CD8-positive, alpha-beta memory T cell (primary cell): ENCODE measurements at places on chromosomes 16 and 17. TPM values are rescaled to one million over a fixed set of nuclear protein-coding genes. Genes with fewer than 3 reads are reported as not detected.
A peak's percentile ranks its signal among the peaks of the same experiment; 100 is the strongest.

DNA sequence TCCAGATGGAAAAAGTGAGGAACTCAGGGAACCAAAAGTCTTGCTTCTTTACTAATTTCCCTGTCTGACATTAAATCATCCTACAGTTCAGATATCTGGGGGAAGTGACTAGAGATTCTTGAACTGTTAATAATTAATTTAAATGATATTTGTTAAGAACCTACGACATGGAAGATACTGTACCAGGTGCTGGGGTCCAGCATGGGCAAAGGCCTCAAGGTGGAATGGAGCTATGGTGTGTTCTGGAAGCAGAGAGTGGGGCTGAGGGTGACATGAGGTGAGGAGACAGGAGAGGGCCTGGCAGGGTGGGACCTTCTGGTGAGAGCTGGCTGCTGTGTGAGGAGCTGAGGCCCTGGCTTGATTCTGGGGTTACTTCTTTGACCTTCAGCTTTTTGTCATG, 6.0 kb upstream of the CCL2 start:
- H3K27me3 ChIP-seq, result no peaks in the 10 kb centered on the region
- no peaks in the 10 kb centered on the region for H3K4me1 ChIP-seq
- no peaks in the 10 kb centered on the region for H3K36me3 ChIP-seq
- DNase-seq, result no peak
- H3K4me3 ChIP-seq, result no peak overlapping the region

SULT1A3 gene
- total RNA-seq, result 17.6 TPM

- H3K27ac ChIP-seq, result no peak overlapping the region
- peaks cover 15% of the 10 kb centered on the region for H3K36me3 ChIP-seq
- H3K4me1 ChIP-seq, result peaks cover 32% of the 10 kb centered on the region
- no peaks in the 10 kb centered on the region for H3K27me3 ChIP-seq
- H3K4me3 ChIP-seq, result peak overlapping the region; percentile 93
These were observed 2.7 kb downstream of the MSL1 start for GRCh38 chr17:40124279-40125141.

TSPAN10 gene
- 0.31 TPM for total RNA-seq

PIRT gene
- not detected for total RNA-seq

DNA sequence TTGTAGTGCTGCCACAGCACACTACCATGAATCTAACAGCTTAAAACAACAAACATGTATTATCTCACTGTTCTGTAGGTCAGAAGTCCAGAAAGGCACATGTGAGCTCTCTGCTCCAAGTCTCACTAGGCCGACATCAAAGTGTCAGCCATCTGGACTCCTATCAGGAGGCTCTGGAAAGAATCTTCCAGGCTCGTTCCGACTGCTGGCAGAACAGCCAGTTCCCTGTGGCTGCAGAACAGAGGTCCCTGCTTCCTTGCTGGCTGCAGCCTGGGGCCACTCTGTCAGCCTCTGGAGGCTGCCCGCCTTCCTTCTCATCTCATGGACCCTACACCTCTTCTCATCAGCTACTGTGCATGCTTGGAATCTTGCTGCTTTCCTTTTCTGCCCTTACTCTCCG, 168.9 kb downstream of the CBLN1 start:
- DNase-seq, result no peak
- H3K4me1 ChIP-seq, result no peaks in the 10 kb centered on the region
- no peaks in the 10 kb centered on the region for H3K27me3 ChIP-seq

DNA sequence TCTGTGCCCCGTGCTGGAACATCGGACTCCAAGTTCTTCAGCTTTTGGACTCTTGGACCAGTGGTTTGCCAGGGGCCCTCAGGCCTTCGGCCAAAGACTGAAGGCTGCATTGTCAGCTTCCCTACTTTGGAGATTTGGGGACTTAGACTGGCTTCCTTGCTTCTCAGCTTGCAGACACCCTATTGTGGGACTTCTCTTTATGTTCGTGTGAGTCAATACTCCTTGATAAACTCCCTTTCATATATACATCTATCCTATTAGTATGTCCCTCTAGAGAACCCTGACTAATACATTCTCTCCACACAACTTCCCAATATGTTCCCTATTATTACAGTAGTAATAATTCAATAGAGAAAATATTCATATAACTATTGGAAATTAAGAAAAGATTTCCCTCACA, 9.2 kb upstream of the ASGR2 start:
- no peak overlapping the region for H3K4me3 ChIP-seq
- H3K36me3 ChIP-seq, result no peaks in the 10 kb centered on the region
- H3K27ac ChIP-seq, result no peak overlapping the region

CRYBA1 gene
- total RNA-seq, result not detected

MARVELD3 gene
- total RNA-seq, result not detected

KRTAP4-4 gene
- not detected for total RNA-seq

STAC2 gene
- not detected for total RNA-seq

KRT40 gene
- not detected for total RNA-seq

DNA sequence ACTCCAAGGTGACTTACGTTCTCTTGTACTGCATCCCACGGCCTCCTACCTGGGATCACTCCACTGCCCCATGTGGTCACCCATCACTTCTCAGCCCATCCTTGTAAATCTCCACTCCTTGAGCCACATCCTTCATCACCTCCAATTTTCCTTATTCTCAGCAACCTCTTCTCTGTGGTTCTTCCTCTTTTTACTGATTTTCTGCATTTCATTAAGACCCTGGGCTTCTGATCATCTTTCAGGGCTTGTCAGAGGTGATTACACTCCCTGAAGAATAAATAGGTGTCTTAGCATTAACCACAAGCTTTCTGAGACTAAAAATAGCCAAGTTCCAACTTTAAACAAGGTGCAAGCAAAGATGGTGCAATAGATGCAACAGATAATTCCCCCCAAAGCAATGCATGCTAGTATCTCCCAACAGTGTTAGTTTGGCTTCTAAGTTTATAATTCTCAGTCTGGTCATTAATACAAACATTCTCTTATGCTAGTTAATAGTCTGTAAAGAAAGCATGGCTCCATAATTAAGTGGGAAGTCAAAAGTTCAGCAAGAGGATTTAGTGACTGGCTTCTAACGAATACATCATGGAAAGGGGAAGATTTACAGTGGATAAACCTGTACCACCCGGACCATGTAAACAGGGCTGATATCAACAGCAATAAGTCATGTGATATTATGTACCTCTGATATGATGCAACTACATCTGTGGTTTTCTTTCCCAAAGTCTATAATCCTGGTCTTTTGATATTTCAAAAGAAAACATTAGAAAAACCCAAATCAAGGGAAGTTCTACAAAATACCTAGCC, 47.4 kb upstream of the FOXJ1 start:
- H3K4me1 ChIP-seq, result peaks cover 75% of the 10 kb centered on the region
- H3K36me3 ChIP-seq, result no peaks in the 10 kb centered on the region
- H3K27ac ChIP-seq, result no peak overlapping the region
- H3K4me3 ChIP-seq, result peak overlapping the region; percentile 49
- no peaks in the 10 kb centered on the region for H3K27me3 ChIP-seq

PITPNM3 gene
- 0.40 TPM for total RNA-seq

- no peaks in the 10 kb centered on the region for H3K27me3 ChIP-seq
- H3K4me1 ChIP-seq, result no peaks in the 10 kb centered on the region
- no peak overlapping the region for H3K27ac ChIP-seq
- no peak for DNase-seq
- H3K36me3 ChIP-seq, result no peaks in the 10 kb centered on the region
These were observed 25.2 kb downstream of the CNGB1 start for GRCh38 chr16:57945740-57946138.

SOCS1 gene
- 144 TPM for total RNA-seq

DNA sequence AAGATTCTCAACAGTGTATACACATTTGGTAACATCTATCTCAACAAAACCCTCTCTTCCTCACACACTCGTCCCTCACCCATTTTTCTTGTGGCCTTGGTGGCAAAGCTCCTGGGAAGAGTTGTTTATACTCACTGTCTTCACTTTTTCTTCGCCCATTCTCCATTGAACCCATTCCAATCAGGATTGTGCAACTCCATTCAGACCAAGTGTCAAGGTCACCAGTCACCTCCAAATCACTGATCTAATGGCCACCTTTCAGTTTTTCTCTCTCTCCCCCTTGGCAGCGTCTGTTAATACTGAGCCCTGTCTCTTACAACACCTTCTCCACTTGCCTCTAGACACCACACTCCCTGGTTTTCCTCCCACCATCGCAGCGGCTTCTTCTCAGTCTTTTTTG, 8.6 kb upstream of the SLC13A5 start:
- no peak overlapping the region for H3K4me3 ChIP-seq
- no peak overlapping the region for H3K27ac ChIP-seq
- no peaks in the 10 kb centered on the region for H3K4me1 ChIP-seq
- no peak for DNase-seq

PROCA1 gene
- total RNA-seq, result 4.7 TPM

GRCh38 chr17:19298569-19299213, 61.5 kb downstream of the EPN2 start:
- H3K4me1 ChIP-seq, result no peaks in the 10 kb centered on the region
- H3K27ac ChIP-seq, result no peak overlapping the region
- no peak for DNase-seq
- H3K4me3 ChIP-seq, result no peak overlapping the region
- H3K27me3 ChIP-seq, result no peaks in the 10 kb centered on the region
- H3K36me3 ChIP-seq, result no peaks in the 10 kb centered on the region

- H3K4me3 ChIP-seq, result no peak overlapping the region
- DNase-seq, result no peak
- no peaks in the 10 kb centered on the region for H3K36me3 ChIP-seq
- H3K4me1 ChIP-seq, result peaks cover 40% of the 10 kb centered on the region
- H3K27me3 ChIP-seq, result no peaks in the 10 kb centered on the region
- no peak overlapping the region for H3K27ac ChIP-seq
These were observed 207.0 kb downstream of the FTO start for GRCh38 chr16:53910990-53911389.

GSE1 gene
- 27.8 TPM for total RNA-seq

DNA sequence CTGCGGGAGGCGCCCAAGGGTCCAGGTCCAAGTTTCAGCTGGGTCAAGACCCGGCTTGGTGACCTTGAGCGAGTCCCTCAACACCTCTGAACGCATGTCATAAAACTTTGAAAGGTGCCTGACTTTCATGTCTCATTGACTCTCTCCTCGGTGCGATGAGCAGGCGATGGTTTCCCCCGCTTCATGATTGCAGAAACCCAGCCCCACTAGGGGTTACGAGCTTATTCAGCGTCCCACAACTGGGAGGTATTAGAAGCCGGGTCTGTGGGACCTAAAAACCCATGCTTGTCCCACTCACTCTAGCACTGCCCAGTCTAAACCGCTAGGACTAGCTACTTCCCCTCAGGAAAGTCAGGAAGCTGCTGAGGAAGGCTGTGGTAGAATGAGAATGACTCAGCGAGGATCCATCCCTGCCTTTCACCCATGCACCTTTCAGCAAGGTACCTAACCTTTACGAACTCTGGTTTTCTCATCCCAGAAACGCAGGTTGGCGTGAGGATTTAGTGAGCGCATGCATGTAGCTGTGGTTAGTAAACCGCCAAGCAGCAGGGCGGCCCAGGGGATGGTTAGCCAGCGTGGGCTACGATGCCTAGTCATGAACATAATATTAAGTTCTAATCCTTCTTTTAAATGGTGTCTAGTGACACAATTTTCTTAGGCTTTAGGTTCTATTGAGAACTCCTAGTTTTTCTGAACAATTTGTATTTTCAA, 26.2 kb upstream of the RFFL start:
- H3K27ac ChIP-seq, result peak overlapping the region; percentile 84
- H3K4me1 ChIP-seq, result peaks cover 29% of the 10 kb centered on the region
- no peaks in the 10 kb centered on the region for H3K27me3 ChIP-seq
- DNase-seq, result no peak

- H3K4me3 ChIP-seq, result no peak overlapping the region
- H3K36me3 ChIP-seq, result no peaks in the 10 kb centered on the region
- no peak overlapping the region for H3K27ac ChIP-seq
- no peaks in the 10 kb centered on the region for H3K27me3 ChIP-seq
- no peak for DNase-seq
These were observed 4.1 kb upstream of the UBALD1 start for GRCh38 chr16:4618645-4619418.

GRCh38 chr16:5762362-5762761, 664.8 kb upstream of the EEF2KMT start:
- DNase-seq, result no peak
- H3K36me3 ChIP-seq, result no peaks in the 10 kb centered on the region
- H3K4me1 ChIP-seq, result no peaks in the 10 kb centered on the region
- no peak overlapping the region for H3K4me3 ChIP-seq
- no peaks in the 10 kb centered on the region for H3K27me3 ChIP-seq

ATP2C2 gene
- not detected for total RNA-seq

DNA sequence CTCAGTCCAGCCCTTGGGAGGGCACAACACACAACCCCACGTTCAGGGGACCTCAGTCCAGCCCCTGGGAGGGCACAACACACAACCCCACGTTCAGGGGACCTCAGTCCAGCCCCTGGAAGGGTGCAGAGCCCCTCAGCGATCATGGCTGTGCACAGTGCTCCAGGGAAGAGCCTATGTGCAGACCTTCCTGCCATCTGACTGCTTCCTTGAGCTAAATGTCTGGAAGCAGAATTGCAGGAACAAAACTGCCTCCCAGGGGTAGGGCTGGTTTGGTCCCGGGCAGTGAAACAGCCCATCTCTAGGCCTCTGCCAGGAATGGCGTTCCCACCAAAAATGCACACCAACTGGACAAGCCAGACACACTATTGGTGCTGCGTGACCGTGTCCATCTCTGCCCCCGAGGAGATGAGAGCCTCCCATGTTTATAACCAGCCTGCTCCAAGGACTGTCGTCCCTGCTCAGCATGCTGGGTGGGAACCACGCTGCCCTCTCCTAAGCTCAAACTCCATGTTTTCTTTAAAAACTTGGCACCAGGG, 44.0 kb downstream of the ZNF276 start:
- no peaks in the 10 kb centered on the region for H3K36me3 ChIP-seq
- H3K27me3 ChIP-seq, result no peaks in the 10 kb centered on the region

SCNN1G gene
- not detected for total RNA-seq

HES7 gene
- 1.8 TPM for total RNA-seq

- no peaks in the 10 kb centered on the region for H3K36me3 ChIP-seq
- no peak overlapping the region for H3K27ac ChIP-seq
These were observed 673.7 kb downstream of the CDH8 start for GRCh38 chr16:61362585-61362984.

- peaks cover 7% of the 10 kb centered on the region for H3K4me1 ChIP-seq
- H3K27ac ChIP-seq, result peak overlapping the region; percentile 14
- no peaks in the 10 kb centered on the region for H3K36me3 ChIP-seq
These were observed 25.5 kb upstream of the ALKBH5 start for GRCh38 chr17:18158022-18158600.

DNA sequence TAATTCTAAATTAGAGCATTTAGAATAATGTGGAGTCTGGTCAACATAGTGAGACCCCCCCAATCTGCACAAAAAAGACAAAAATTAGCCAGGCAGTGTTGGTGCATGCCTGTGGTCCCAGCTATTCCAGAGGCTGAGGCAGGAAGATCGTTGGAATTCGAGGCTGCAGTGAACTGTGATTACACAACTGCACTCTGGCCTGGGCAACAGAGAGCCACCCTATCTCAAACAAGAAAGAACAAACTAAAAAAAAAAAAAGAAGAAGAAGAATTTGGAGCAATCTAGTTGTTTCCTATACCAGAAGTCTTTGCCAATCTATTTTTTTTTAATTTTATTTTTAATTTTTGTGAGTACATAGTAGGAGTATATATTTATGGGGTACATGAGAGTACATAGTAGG, 6.0 kb downstream of the CETP start:
- no peak overlapping the region for H3K27ac ChIP-seq
- DNase-seq, result no peak
- no peak overlapping the region for H3K4me3 ChIP-seq
- H3K27me3 ChIP-seq, result no peaks in the 10 kb centered on the region
- no peaks in the 10 kb centered on the region for H3K36me3 ChIP-seq
- H3K4me1 ChIP-seq, result peaks cover 26% of the 10 kb centered on the region
